ENCODE measurements at places on chromosomes 4 and X.
A peak's percentile ranks its signal among the peaks of the same experiment; 100 is the strongest.

- DNase-seq: peak; percentile 53
These were observed 6.8 kb upstream of the IQSEC2 start for GRCh38 chrX:53288189-53288588.

- DNase-seq: no peak
These were observed 142.5 kb downstream of the COL4A5 start for GRCh38 chrX:108582151-108582550.

- no peak for DNase-seq
These were observed 22.6 kb downstream of the RNF212 start for GRCh38 chr4:1090465-1091440.

GRCh38 chrX:124103966-124104365 lies 142.5 kb downstream of the STAG2 start:
- no peak for DNase-seq

- no peak for DNase-seq
These were observed 17.4 kb upstream of the FAM47E start for GRCh38 chr4:76233967-76234678.

GRCh38 chrX:7216981-7217587 lies 69.1 kb upstream of the PUDP start:
- DNase-seq: no peak

- DNase-seq: no peak
These were observed 152.7 kb downstream of the GABRB1 start for GRCh38 chr4:47184083-47184482.

Measured in CD4-positive, alpha-beta T cell treated with Interleukin-1 beta for 1 hour (primary cell).